Stimulated activated CD4-positive, alpha-beta T cell treated with anti-CD3 and anti-CD28 coated beads, Interleukin-1b, Interleukin-23, amount 100 ng/mL, for 1 hour (primary cell): ENCODE measurements at places on chromosomes 2 and 18.

DNA sequence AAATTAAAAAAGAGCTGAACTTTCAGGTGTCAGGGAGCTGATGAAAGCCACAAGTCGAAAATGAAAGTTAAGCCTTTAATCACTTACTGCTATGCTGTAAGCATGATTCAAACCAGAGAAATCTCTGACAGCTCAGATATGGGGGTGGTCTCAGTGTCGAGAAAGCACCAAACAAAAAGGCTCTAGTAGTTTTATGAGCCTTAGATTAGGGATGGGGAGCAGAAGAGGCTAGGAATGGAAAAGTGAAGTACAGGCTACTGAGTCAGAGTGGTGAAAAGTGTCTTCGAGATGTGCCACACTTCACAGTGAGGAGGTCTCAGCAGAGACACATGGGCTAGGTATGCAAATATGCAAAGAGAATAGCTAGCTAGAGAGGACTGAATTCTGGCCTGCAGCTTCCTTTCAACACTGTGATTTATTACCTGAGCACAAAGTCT, 482.2 kb downstream of the SPAG16 start:
- no peak for DNase-seq

GRCh38 chr2:56376699-56377665, 193.2 kb downstream of the CCDC85A start:
- DNase-seq: no peak

GRCh38 chr18:28439870-28440269, 262.9 kb upstream of the CDH2 start:
- DNase-seq: no peak

GRCh38 chr2:239630618-239631286, 229.9 kb upstream of the HDAC4 start:
- DNase-seq: no peak

- no peak for DNase-seq
Measured at GRCh38 chr2:9775999-9776712, 67.1 kb upstream of the TAF1B start.

DNA sequence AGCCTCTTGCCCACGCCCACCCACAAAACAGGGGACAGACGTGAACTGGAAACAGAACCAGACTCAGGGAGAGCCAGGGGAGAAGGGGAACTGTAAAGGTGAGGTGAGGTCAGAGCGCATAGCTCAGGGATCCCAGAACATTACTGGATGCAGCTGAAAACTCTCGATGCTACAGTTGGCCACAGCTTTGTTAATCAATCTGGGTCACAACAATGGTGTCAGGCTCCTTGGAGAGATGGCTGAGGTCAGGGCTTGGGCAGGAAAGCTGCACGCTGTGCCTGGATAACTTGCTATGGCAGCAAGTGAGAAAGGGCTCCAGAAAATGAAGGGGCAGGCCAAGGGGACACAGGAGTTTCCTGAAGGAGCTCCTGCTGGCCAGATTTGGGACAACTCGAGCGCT, 263.3 kb downstream of the TFCP2L1 start:
- DNase-seq: no peak

DNA sequence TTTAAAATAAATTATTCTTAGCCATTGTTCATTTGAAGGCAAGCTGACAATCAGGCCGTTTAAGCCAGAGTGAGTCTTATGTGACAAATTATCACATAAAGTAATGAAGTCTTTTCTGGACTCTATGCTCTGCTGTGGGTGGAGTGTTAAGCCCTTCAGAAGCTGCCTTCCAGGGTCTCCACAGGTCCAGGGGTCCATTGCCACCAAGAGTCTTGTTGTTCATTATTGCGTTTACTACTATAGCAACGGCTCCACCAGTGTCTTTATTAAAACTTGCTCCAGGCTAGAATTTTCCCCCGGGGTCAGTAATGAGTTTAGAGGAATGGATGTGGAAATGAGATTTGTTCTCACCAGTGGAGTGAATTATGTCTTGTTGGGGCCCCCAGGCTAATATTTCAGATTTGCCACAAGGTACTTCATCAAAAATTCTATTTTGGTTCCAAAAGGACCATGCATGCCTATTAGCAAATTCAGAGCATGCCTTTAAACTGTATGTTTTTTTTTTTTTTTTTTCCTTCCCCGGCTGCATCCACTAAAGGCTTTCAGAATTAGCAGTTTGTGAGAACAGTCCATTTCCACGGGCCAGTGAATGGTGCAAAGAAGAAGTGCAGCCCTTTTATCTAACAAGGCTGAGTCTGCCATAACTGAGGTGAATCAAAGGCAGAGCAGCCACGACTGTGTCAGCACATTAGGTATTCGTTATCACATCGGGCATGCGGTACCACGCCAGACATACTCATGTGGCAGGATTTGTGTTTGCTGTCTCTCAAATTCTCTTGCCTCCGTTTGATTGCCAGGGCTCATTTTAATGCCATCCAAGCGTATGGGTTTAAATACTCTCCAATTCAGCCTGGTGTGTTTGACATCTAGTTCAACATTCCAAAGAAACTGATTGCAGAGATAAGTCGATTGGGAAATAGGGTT, 26.2 kb upstream of the LRRTM1 start:
- no peak for DNase-seq

- no peak for DNase-seq
Measured at GRCh38 chr2:85611217-85611704, 605 bp downstream of the C2orf68 start.

DNA sequence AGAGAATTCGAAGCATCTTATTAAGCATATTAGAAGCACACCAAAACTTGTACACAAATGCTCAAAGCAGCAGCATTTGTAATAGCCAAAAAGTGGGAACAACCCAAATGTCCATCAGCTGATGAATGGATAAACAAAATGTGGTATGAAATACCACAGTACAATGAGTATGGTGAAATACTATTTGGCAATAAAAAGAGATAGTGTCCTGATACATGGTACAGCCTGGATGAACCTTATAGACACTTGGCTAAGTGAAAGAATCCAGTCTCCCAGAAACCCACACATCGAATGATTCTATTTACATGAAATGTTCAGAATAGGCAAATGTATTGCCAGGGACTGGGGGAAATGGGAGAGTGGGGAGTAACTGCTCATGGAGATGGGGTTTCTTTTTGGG, 3.0 kb downstream of the SPATA3 start:
- no peak for DNase-seq

- DNase-seq: no peak
Measured at GRCh38 chr2:142088058-142088568, 42.7 kb downstream of the LRP1B start.

DNA sequence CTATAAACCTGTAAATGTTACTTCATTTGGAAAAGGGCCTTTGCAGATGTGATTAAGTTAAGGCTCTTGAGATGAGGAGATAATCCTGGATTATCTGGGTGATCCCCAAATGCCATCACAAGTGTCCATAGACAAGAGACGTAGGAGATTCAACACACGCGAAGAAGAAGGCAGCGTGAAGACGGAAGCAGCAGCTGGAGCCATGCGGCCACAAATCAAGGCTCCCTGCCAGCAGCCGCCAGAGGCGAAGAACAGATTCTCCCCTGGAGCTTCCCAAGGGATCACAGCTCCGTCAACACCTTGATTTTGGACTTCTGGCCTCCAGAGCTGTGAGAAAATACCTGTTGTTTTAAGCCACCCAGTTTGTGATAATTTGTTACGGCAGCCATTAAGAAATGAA, 11.0 kb upstream of the VAPA start:
- no peak for DNase-seq

DNA sequence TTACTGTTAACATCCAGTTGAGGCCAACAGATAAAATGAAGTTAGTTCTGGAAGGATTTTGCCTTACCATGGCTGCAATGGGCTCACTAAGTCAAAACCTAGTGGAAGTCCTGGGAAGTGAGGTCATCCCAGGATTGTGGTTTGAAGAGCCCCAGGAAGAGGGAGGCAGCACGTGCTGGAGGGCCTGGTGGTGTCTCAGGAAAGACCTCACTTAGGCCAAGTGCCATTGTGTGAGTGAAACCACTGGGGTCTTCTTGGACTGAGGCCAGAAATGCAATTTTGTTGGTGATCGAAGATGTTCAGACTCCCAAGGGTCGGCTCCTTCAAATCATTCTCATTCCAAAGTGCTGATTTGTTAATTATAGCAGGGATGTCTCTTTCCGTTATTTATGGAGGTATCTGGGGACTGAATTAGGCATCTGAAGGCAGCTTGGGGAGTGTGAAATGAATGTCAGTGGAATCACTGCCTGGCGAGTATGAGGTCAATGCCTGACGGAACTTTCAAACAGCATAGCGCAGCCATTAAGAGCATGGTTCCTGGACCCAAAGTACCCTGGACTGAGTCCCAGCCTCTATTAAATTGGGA, 60.0 kb downstream of the IL1R2 start:
- DNase-seq: no peak

DNA sequence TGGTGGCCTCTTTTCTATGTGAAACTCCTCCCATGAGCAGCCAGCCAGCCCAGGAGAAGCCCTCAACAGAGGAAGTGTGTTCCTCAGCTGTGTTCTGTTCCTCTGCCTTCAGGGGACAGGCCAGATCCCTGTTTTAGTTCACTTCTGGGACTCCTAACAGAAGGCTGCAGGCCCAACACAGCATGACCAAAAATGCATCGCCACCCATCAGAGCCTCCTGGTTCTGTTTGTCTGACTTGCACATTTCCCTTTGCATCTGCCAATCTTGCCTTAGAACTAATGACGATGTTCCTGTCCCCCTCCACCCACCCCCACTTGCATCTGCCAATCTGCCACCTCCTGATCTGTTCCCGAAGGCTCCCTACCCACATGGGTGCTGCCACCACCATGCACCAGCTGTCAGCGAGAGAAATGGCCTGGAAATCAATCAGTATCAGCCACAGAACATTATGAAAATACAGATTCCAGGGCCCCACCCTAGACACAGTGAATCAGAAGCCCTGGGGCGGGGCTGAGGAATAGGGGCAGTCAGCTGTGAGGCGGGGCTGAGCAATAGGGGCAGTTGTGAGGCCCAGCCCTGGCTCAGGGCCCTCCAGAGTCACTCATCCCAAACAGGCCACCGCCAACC, 51.0 kb downstream of the FAM168B start:
- DNase-seq: no peak

DNA sequence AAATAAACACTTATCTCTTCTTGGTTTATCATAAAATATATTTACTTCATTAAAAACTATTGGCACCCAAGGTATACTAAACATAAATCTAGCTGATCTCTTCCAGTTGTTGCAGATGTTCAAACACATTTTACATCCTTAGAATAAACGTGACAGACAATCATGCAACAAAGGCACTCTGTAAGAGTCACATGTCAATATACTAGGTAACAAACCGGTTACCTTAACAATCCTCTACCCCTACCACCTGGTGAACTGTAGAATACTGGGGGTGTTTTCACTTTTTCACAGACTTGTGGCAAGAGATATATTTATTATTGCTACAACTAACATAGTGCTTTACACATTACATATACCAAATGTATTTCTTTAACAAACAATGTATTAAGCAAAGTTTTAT, 15.8 kb downstream of the STK17B start:
- no peak for DNase-seq

- DNase-seq: no peak
Measured at GRCh38 chr2:166332106-166332505, 43.6 kb downstream of the SCN9A start.

DNA sequence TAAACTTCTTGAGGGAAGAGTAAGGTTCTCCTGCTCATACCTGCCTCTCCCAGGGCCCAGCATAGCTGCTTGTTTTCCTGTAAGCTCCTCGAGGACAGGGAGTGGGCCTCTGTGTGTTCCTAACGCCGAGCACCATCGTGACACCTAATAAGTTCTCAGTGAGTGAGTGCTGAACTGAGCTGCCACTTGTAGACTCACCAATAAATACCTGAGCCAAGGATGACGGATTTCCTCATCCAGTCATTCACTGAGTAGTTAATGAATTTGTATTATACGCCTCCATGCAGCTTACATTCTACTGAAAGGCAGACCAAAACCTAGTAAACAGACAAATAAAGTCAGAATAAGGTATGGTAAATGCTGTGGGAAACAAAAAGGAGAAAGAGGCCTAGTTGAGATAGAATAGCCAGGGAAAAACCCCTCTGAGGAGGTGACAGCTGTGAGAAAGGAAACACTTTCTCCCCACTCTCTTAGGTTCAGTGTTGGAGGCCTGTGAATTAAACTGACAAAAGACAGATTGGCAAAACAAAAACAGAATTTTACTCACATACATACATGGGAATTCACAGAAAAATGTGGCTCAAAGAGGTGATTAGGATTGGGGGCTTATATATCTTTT, 138.6 kb downstream of the B3GNT2 start:
- DNase-seq: no peak

DNA sequence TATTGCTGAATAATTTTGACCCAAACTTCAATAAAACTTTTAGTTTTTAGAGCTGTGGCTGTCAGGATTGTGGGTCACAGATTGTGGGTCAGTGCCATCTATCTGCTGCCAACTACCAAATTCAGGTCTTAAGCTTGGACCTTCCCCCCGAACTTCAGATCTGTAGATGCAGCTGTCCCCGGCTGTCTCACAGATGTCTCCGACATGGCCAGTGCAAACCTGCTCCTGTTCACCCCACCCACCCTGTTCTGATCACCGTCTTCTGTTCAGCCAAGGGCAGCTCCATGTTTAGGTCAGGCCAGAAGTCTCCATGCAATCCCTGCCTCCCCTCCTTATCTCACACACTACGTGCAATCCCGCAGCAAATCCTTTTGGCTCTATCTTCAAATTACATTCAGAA, 175.0 kb downstream of the PRKCE start:
- no peak for DNase-seq

GRCh38 chr18:34787931-34788532, 77.9 kb downstream of the DTNA start:
- DNase-seq: no peak

- DNase-seq: no peak
Measured at GRCh38 chr2:204110338-204110741, 173.8 kb downstream of the ICOS start.

DNA sequence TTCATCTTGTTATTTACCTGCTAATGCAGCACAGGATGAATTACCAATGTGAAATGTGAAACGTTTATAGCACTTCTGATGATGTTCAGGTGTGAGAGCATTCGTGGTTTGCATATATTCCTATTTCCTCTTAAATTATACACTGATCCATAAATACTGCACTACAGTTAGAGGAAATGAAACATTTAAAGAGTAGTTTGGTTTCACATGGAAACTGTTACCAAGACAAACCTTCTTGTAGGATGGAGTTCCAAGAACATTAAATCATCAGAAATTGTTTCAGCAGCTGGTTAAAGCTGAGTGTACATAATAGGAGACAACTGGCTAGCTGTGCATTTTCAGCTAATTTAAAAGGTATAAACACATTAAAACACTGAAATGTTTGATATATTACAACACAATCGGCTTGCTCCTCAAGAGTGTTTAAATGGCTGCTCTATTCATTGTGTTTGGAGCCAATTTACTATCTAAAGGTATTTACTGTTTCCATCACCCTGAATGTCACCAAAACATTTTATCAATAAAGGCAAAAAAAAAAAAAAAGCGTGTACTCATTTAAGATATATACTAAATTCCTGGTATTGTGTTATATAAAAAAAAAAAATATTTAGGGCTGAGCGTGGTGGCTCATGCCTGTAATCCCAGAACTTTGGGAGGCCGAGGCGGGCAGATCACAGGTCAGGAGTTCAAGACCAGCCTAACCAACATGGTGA, 100.6 kb downstream of the DYM start:
- no peak for DNase-seq

DNA sequence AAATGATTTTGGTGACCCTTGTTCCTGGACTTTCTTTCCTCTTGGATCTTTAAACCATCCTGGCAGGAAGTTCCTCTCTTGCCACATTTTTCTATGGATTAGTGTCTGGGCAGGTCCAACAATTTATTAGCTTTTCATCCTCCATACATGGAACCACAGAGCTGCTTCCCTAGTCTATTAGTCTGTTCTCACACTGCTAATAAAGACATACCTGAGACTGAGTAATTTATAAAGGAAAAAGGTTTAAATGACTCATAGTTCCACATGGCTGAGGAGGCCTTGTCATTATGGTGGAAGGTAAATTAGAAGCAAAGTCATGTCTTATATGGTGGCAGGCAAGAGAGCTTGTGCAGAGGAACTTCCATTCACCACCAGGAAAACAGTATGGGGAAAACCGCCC, 122.9 kb downstream of the DDX1 start:
- DNase-seq: no peak
